ENCODE measurements at places on chromosomes 5 and 9.

DNA sequence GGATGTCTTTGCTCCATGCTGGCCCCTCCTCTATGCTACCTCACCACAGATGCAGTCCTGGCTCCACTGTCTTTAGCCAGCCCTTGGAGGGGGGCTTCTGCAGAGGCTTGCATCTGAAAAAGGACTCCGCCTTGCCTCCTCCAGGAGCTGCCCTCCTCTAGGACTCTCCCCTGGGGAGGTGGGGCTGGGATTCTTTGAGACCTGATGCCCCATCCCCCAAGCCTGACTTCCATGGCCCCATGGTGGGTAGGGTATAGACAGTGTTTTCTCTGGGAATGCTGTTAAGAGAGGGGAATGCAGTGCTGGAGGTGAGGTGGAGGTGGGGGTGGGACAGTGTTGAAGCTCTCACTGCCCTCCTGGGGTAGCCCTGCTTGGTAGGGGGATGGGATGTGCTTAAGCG, 14.3 kb downstream of the JADE2 start:
- no peak for DNase-seq

DNA sequence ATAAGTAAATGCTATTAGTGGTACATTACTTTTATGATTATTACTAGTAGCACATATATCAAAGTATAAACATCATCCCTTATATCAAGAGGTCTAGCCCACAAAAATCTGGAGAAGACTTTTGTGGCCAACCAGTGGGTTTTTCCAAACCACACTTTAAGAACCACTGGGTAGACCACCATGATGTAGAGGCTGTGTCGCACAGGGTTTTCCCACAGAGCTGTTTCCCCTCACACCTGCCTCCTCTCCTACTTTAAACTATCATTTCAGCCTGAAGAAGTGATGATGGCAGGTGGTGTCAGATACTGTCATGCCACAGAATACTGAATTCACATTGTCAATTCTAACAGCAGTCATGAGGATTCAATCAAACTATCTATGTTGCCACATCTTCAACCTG, 109.2 kb downstream of the FBXW11 start:
- no peak for DNase-seq

GRCh38 chr5:169534311-169534880, 49.2 kb upstream of the SPDL1 start:
- no peak for DNase-seq

DNA sequence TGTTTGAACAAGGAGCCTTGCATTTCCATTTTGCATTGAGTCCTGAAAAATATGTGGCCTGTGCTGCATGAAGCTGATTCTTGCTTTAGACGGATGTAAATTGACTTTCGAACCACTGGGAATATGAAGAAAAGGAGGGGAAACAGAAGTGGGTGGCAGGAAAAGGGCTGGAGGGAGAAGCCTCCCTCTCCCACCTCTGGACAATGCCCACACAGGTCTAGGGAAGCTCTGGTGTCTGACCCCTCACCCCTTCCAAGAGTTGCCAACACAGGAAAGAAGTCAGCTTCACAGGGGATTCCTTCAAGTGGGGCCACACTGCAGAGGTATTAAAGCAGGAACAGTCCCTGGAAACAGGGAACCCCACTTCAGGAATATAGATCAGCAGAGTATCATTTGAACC, 52.2 kb downstream of the ZNF366 start:
- no peak for DNase-seq

DNA sequence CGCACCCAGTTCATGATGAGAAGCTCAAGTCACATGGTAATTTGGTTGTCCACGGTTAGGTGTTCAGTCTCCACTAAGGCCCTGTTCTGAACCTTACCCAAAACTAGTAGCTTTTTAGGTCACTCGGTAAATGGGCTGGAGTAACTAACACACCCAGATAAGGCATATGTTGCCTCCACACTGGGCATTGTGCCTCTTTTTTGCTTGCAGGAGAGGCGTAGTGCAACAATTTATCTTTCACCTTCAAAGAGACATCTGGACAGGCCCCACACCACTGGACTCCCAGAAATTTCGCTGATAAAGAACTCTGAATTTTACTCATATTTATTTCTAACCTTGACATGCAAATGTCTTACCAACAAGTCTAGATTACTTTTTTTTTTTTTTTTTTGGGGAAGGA, 16.8 kb upstream of the PTGES start:
- DNase-seq: no peak

DNA sequence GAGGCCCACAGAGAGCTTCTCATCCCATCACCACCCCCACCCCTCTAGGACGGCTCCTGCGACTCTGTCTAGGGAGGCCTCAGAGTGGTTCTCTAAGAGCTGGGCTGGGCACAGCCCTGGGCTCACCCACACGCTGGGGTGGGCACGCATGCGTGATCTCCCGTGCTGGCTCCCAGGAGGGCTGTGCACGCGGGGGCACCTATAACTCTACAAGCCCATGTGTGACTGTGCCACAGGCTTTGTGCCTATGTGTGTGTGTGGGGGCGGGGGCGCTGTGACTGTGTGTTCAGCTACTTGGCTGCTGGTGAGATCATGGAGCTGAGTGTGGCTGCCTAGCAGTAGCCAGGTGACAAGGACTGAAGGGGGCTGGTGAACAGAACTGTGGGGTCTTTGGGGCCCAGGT, 32.2 kb downstream of the NDUFA8 start:
- no peak for DNase-seq

DNA sequence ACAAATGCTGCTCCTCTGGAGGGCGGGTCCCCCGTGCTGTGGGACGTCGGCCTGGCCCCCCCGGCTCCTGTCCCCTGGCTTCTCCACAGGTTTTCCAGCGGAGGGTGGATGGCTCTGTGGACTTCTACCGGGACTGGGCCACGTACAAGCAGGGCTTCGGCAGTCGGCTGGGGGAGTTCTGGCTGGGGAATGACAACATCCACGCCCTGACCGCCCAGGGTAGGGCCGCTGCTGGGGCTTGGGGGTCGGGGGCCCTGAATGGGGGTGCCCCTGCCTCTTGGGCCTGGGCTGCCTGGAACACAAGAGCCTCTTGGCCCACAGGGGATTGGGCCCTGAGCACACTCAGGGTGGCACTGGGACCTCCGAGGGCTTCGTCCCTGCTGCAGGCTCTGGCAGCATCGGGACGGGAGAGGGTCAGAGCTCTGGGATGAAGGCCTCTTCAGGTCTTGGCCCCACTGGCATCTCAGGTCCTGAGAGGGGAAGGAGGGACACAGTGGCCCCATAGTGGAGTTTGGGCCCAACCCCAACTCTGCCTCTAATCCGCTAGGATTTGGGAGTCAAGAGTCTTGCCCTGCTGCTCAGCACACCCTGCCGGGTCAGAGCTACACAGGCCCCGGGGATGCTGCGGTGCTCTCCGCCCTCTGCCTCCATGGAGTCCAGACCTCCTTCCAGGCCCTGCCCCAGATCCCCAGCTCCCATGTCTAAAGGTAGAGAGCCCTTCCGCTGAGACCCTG, 5.2 kb downstream of the FCN2 start:
- DNase-seq: no peak

DNA sequence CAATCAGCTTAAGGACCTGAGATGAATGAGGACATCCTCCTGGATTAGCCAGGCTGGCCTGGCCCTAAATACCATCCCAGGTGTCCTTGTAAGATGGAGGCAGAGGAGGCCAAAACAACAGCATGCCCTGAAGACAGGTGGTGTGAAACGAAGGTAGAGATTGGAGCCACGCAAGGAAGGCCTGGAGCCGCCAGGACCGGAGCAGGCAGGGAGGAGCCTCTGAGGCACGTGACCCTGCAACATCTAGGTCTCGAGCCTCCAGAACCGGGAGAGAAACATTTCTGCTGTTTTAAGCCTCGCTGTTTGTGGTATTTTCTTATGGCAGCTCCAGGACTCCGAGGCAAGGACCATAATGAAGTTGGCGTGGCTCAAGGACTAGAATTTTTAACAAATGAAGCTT, 9.7 kb upstream of the COL5A1 start:
- DNase-seq: peak; percentile 3

DNA sequence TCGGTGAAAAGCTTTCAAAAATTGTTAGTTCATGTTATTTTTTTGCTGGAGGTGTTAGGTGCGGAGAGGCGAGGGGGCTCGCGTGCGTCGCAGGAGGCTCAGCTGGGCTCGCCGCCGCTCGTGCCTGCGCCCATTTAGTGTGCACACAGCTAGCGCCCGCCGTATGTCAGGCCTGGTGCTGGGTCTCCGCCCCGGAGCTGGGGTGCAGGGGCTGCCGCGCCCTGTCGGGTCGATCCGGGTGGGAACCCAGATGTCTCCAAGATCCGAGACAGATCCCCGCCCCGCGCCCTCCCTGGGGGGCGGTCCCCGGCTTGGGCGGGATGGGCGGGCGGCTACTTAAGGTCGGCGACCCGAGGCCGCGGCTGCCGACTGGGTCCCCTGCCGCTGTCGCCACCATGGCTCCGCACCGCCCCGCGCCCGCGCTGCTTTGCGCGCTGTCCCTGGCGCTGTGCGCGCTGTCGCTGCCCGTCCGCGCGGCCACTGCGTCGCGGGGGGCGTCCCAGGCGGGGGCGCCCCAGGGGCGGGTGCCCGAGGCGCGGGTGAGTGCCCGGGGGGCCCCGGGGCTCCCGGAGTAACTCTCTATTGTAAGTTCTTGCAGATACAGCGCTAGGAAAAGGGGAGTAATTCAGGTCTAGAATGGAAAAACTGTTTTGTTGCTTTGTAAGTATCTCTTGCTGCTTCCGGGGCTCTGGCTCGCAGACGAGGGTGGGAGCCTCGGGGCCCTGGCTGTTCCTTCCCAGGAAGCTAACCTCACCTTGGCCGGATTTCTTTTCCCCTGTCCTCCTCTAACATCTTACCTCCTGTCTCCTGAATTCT, 31.7 kb downstream of the GSN start:
- DNase-seq: no peak

DNA sequence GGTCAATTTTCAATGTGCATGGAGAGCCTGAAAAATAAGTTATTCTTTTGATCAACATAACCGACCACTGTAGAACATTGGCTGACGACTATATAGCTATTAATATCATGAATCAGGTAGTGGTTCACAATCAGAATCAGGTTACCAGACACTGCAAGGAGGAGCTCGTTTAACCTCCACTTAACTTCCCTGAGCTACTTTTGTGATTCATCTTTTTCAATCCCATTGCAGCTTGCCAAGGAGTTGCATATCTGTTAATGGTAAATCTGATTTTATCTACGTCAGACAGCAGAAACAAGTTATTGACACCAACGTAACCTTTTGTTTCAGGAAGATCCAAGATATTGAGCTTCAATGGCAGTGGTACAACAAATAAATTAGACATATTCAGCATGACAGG, 2263.8 kb upstream of the ACO1 start:
- DNase-seq: no peak

GRCh38 chr9:97510797-97511654, 9.6 kb downstream of the TMOD1 start:
- DNase-seq: no peak
